ENCODE measurements at places on chromosomes 6 and 20.

DNA sequence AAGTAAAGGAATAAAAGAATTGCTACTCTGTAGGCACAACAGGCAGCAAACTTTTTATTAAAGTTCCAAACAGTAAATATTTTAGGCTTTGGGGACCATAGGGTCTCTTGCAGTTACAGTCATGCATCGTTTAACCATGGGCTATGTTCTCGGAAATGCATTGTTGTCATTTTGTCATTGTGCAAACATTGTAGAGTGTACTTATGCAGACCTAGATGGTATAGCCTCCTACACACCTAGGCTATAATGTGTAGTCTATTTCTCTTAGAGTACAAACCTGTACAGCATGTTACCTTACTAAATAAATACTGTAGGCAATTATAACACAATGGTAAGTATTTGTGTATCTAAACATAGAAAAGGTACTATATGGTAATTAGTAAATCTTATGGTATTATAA, 54.7 kb downstream of the CDS2 start:
- DNase-seq = no peak

DNA sequence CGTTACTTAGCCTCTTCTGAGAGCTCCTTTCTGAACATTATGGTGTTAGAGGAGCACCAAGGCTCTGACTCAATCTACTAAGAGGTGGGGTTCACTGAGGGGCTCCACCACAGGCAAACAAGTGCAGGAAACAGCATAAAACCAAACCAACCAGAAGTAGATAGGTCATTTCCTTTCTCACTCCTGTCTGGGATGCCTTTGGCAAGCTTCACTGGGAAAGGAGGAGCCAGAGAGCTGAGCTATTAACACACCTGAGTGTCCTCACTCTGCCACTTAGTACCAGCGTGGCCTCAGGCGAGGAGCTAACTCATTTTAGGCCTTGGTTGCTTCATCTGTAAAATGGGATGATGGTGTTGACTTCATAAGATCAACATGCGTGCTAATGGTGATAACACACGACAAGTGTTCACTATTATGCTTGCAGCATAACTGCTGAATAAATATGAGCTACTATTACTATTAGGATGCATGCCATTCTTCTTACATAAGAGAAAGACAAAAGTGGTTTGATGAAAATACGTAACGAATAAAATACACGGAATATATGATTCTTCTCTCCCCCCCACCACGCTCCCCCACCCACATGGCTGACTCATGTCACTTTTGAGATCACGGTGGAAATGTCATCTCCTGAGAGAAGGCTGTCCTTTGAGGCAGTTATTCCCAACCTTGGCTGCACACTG, 185.4 kb downstream of the BCAS1 start:
- DNase-seq = no peak

GRCh38 chr20:13841206-13841605, 56.4 kb downstream of the NDUFAF5 start:
- DNase-seq = no peak

DNA sequence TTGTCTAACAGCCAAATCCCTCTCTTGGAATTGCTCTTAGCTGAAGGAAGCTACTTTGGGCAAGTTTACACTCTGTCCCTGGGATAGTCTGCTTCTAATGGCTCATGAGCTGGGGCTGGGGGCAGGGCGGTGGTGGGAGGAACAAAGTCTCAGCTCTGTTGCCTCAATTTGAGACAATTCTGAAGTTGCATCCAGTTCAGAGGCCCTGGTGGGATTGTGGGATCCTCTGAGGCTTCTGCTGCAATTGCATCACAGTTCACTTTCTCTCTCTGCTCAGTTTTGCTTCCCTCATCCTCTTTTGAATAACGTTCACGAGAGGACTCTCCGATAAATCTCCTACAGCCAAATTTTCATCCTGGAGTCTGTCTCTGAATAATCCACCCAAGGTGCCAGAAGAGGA, 440.6 kb upstream of the SLC35B3 start:
- no peak for DNase-seq

GRCh38 chr6:31710523-31711219, 4.0 kb downstream of the LY6G6F start:
- no peak for DNase-seq

DNA sequence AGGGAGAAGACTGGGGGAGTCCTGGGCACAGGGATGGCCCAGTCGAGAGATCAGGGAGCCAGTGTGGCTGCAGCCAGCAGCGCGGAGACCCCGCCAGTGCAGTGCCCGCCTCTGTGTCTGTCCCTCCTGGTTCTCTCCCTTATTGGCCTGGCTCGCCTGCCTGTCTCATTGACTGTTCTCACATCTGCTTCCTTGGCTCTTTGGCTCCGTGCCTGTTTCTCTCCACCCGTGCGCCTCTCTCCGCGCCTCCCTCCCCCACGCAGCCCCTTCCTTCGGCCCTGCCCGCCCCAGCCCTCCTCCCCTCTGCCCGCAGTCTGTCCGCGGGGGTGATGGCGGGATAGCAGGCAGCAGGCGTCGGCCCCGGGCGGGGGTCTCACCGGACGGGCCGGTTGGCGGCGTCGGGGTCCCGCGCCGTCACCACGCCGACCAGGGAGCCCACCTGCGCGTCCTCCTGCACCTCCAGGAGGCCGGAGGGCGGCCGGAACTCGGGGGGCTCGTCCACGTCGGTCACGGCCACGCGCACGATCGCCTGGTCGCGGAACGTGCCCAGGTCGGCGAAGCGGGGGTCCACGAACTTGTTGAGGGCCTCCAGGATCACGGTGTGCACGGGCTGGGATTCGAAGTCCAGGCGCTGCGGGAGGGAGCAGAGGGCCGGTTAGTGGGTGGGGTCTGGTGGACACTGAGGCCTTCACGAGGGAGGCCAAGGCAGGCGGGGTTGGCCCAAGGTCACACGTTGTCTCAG, 92.0 kb downstream of the CD40 start:
- DNase-seq = no peak

DNA sequence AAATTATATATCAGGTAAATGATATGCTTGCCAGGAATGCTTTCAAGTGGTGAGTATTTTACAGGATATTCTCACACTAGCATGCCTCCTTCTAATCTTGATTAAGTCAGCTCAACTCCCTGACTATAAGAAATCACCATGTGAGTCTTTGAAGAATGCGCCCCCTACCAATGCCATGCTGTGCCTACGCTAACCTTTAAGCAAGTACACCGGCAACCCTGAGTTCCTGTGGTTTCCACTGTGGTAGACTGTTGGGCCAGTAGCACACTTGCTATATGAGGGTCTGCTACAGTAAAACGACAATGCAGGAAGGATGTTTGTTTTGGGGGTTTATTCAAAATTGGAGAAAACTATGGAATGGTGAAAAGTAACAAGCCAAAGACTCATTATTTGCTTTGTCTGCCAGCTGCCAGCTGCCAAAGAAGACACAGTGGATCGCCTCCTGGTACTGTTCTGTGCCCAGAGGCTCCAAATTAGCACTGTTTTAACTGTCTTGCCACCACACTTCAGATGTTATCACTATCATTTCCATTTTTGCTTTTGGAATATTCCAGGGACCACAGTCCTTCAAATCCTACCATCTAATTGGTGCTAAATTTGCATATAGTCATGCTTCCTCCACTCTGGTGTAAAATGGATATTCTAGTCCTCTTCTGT, 333.5 kb downstream of the RNGTT start:
- DNase-seq = no peak

GRCh38 chr6:144438103-144438502, 153.0 kb downstream of the UTRN start:
- no peak for DNase-seq

DNA sequence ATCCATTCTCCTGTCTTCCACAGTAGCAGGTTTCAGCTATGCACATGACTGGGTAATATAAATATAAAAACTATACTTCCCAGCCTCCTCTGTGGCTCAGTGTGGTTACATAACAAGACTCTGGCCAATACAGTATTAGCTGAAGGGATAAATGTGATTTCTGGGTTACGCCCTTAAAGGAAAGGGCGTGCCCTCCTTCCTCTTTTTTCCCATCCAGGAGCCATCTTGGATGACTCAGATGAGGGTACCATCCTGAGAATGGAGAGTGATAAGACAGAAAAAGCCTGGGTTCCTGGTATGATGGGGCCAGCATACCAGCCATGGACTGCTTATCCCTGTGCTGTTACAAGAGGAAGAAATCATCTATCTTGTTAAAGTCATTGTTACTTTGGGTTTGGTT, 123.3 kb downstream of the NFATC2 start:
- no peak for DNase-seq

DNA sequence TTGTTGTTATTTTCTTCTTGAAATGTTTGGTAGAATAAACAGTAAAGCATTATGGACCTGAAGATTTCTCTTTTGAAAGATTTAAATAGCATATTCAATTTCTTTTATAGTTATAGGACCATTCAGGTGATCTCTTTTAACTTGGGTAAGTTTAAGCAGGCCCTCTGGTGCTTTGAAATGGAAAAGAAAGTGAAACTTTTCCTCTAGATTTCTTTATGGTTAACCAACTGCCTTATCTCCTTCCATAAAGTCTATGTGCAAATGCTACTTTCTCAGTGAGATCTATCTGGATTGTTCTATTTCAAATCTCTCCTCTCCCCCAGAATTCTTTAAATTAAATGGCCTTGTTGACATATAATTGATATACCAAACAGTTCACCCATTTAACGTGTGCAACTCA, 54.0 kb downstream of the PHACTR2 start:
- no peak for DNase-seq

GRCh38 chr6:149357726-149358538, 40.4 kb downstream of the TAB2 start:
- DNase-seq = no peak

GRCh38 chr6:134481966-134482365, 164.1 kb upstream of the SGK1 start:
- DNase-seq = no peak

DNA sequence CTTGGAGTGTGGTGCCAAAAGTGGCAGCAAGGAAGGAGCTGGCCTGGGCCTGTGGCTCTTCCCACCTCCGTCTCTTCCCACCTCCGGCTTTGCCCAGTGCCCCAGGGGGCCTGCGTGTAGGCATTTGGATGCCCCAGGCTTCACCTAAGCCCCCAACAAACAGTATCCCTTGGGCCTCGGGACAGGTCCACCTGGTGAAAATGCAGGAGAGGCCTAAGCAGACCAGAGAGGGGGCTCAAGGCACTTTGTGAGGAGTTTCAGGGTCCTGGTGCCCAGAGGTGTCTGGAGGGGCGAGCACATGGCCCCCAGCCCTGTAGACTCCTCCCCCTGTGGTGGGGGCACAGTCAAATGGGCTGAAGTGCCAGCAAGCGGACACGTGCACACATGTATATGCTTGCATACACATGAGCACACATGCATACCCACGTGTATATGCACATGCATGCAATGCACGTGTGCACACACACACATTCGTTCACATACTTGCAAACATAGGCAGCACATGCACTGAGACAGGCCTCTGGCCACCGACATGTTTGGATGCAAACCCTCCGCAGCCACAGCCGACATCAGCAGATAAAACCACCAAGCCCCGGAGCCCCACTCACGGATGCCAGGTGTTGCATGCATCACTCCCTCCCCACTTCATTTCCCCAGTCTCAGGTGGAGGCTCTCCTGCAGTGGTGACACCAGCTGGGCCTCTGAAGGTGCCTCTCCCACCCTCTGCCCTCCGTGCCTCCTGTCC, 124.5 kb downstream of the TAF4 start:
- no peak for DNase-seq

- DNase-seq = no peak
Measured at GRCh38 chr20:53334861-53335260, 258.8 kb downstream of the ZNF217 start.

- DNase-seq = no peak
Measured at GRCh38 chr6:145241721-145242120, 493.6 kb downstream of the EPM2A start.

DNA sequence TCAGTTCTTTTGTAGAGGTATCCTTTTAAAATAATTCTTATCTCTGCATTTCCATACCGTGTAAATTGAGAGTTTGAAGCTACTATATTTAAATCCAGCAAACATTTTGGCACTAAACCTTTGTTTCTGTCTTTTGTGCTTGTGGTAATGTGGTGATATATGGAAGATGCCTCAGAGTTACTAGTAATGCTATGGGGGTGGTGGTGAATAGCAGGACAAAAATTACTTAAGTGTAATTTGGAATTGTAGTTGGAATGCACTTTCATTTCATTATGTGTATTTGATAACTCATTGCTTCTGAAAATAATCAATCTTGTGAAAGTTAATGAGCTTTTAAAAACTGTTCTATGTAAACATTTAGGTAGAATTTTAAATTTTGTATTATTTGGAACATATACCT, 404.5 kb downstream of the PHF3 start:
- no peak for DNase-seq

DNA sequence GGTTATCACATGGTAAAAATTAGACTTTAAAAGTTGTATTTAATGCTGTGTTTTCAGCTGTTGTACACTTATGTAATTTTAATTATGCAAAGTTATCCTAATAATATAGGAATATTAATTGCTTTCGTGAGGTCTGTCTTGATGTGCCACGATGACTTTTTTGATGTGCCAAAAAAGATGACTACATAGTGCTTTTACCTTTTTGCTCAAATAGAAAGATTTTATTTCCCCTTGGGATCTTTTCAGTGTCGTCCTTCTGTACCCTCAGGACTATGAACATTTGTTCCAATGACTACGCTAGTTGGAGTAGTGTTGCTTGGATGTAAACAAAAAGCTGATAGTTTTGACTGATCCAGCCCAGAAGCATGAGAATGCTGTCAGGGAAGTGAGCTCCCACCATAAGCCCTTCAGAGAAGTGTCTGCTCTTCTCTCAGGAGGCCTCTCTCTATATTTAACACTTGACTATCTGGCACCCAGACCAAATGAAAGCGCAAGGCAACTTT, 1.2 kb upstream of the CD164 start:
- no peak for DNase-seq

GRCh38 chr20:43658069-43658722, 8.7 kb upstream of the MYBL2 start:
- no peak for DNase-seq

GRCh38 chr6:53679446-53679933, 13.9 kb upstream of the KLHL31 start:
- DNase-seq = no peak

GRCh38 chr20:50561379-50562078, 51.3 kb downstream of the PTPN1 start:
- DNase-seq = peak; percentile 59

GRCh38 chr20:16819483-16819882, 71.3 kb downstream of the OTOR start:
- DNase-seq = no peak

DNA sequence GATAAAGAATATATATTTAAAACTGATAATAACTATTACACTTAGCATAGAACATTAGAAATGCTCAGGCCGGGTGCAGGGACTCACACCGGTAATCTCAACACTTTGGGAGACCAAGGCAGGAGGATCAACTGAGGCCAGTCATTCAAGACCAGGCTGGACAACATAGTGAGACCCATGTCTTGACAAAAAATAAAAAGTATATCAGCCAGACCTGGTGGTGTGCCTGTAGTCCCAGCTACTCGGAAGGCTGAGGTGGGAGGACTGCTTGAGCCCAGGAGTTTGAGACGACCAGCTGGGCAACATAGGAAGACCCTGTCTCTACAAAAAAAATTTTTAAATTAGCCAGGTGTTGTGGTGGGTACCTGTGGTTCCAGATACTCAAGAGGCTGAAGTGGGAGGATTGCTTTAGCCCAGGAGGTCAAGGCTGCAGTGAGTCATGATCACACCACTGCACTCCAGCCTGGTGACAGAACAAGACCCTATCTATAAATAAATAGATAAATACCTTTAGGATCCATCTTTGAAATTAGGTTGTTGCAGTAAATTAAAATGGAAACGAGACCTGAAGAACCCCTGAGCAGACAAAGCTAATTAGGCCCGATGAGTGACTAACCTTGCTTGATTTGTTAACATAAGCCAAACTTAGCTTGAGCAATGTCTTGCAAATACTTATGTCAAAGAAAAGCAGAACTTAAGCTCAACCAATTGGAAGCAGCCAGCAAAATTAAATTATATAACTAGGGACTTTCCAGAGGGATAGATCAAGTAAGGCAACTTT, 75.8 kb upstream of the E2F3 start:
- DNase-seq = no peak

Data from GM06990 (cell line).